ENCODE measurements at places on chromosomes 7 and 10.

GRCh38 chr10:10078446-10078845, 939.2 kb upstream of the CELF2 start:
- DNase-seq: no peak

DNA sequence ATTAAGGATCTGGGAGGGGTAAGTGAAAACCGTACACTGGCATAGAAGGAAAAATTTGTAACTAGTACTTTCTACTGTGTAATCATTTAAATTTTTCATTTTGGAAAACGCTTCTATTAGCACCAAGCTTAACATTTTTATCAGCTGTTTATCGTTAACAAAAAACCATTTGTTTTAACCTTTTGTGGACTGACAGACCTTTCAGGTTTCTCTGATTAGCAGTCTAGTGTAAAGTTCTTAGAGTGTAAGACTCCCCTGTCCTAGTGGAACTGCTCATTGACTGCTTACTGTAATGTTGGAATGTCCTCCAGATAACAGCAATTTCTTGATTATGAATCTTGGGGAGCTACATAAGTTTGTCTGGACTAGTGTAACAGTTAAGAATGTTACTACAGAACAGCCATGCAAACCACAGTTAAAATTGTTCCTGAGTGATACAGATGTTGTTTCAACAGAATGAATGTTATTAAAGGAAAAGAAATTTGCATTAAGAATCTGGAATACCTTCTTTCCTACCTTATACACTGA, 2.0 kb downstream of the DBF4 start:
- DNase-seq: no peak

GRCh38 chr7:123649964-123650363, 5.7 kb upstream of the LMOD2 start:
- no peak for DNase-seq

DNA sequence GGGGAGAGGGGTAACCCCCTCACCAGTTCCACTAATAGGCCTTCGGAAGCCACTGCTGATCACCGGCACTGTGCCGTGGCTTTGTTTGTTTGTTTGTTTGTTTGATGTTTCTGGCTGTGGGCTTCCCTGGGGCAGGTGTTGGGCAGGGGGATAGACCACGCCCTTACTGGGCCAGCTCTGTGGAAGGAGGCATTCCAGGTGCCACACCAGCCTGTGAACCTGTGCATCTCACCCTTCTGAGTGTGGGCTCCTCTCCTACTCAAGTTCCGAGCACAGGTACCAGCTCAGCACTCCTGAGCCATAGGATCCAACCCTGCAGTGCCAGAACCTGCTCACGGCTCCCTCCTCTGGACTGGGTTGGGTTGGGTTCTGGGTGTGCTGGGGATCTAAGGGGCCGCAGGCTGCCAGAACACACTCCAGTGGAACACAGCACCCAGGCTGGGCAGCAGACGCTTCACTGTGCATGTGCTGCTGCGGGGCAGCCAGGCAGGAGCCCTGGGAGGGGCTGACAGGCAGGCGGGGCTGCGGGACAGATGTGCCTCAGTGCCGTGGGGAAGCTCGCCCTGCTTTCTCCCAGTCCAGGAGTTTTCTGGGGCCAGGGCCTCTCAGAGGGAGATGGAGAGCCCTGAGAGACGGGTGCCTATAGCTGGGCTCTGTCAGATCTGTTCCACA, 1053.9 kb downstream of the CNTNAP2 start:
- no peak for DNase-seq

DNA sequence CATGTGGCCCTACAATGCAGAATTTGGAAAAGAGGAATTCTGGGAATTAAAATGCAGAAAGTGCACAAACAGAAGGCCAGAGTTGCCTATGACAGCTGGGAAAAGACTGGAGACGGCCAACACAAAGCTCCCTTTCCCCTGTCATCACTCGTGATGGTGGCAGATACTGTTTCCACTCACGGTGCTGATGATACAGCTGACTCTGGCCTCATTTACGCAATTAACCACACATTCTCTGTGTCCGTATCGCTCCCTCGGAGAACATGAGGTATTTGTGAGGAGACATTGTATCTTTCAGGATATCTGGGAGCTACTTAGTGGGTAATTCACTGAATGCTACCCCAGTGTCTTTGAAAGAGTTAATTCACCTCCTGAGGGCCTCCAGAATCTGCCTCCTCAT, 172.8 kb downstream of the TAX1BP1 start:
- DNase-seq: no peak

DNA sequence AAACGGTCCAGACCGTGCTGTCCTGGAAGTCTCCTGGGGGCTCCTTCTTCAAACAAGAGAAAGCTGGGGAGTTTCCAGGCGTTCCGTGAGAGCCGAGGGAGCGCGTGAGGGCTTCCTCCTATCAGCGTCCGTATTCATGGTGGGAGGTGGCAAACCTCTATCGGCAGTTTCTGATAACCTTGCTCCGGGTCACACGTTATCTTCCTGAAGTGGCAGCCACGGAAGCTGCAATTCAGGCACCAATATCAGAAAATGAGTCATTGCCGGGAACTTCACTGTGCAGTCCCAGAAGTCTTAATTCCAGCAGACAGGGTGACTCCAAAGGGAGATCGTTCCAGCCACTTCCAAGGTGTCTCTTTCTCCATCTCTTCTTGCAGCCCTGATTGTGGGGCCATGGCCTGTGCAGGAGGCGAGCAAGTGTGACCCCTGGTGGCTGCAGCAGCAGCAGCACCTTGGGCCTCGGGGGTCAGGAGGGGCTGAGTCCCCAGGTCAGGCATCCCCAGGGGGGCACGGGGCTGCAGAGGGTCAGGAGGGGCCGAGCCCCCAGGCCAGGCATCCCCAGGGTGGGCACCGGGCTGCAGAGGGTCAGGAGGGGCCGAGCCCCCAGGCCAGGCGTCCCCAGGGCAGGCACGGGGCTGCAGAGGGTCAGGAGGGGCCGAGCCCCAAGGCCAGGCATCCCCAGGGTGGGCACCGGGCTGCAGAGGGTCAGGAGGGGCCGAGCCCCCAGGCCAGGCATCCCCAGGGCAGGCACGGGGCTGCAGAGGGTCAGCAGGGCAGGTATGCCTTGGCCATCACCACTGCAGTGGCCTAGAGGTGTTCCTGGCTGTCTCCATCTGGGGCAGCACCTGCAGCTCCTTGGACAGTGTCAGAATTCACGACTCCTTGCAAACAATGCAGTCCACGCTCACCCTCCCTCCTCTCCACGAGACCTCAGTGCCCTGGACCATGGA, 538.7 kb downstream of the DNAJB6 start:
- DNase-seq: no peak

- no peak for DNase-seq
These were observed 92.3 kb downstream of the NKX6-2 start for GRCh38 chr10:132693676-132694075.

DNA sequence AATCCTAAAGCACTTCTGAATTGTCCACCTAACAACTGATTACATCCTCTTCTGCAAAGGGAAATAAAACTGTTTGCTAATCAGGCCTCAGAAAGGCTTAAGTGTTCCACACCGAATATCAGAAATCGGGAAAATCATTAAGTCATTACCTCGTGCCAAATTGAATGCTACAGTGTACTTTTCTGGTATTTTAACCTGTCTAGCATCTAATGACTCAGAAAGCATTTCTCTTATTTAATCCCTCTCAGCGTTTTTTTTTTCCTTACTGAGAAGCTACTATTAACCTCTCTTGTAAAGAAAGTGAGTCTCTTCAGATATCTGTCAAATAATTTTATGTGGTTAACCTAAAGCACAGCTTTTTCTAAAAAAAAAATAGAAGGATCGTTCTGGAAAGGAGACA, 28.6 kb downstream of the VIM start:
- no peak for DNase-seq

DNA sequence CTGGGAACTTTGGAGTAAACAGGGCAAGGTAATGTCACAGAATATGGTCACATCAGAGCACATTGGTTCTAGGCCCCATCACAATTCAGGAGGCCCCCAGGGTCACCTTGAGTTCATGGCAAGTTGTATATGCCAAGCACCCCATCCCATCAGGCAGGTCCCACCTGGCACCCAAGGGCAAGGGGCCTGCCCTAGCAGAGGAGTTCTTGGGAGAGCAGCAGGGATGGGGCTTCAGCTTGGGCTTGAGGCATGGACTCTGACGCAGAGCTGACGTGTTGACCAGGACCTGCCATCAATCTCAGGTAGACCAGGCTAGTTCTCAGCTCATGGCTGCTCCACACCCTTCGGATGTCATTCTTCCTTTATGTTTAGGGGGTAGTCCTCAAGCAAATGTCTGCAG, 20.9 kb downstream of the PLAC9 start:
- DNase-seq: no peak

DNA sequence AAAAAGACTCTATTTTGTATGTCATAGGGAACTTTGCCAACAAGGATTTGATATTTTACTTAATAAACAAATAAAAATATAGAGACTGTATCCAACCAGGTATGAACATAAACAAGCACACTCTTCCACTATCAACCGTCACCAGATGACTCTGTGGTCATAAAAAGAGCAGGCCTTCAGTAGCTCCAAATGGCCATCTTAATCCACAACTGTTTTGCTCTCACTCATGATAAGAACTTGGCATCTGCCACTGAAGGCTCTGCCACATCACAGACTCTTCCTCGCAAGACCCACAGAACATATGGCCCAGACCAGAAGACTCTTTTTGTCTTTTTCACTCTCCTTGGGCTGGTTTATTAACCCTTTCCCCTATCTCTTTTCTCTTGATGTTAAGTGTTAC, 98.7 kb upstream of the POM121L12 start:
- DNase-seq: no peak

Data from activated T-helper 1 cell treated with anti-CD3 and anti-CD28 coated beads, Interleukin-2, amount 50 U/mL, for 16 hours (primary cell).